Nucleus accumbens (tissue), 56 donors: ENCODE measurements at places on chromosomes 6 and 20.
A peak's percentile ranks its signal among the peaks of the same experiment; 100 is the strongest.

DNA sequence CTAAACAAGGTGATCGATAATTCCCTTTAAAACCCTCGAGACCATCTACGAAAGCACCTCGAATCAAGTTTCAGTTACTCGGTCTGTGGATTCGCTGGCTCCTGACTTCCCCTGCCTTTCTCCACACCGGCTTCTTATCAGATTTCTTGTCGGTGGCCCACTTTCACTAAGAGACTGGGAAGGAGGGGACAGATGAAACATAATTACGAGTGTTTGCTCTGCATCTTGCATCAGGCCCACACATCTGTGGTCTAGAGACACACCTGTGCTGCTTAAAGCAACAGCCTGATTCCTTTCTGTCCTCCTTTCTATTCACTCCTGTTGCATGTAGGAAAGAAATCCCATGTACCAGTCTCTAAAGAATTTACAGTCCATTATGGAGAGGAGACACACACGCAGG, 37.7 kb downstream of the INSM1 start:
- no peak for DNase-seq

DNA sequence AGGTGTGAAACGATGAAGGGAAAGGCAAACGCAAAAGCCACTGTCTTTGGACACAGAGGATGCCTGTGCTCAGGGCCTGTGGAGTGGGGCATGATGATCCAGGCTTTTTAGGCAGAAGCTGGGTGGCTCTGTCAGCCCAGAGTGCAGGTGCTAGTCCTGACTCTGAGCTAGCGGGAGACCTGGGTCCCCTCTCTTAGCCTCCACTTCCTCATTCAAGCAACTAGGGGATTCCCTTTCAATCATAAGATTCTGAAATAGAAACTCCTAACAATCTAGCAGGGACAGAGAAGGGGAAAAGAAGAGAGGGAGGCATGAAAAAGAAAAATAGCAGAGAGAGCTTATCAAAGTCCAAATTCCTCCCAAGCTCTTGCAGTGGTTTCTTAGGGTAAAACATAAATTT, 7.6 kb upstream of the HIVEP2 start:
- no peak for DNase-seq

GRCh38 chr6:106256201-106256968, 69.2 kb downstream of the ATG5 start:
- no peak for DNase-seq

- DNase-seq = no peak
These were observed 55.5 kb upstream of the CD93 start for GRCh38 chr20:23141450-23142161.

GRCh38 chr6:30002871-30003270, 58.2 kb upstream of the POLR1H start:
- DNase-seq = no peak

DNA sequence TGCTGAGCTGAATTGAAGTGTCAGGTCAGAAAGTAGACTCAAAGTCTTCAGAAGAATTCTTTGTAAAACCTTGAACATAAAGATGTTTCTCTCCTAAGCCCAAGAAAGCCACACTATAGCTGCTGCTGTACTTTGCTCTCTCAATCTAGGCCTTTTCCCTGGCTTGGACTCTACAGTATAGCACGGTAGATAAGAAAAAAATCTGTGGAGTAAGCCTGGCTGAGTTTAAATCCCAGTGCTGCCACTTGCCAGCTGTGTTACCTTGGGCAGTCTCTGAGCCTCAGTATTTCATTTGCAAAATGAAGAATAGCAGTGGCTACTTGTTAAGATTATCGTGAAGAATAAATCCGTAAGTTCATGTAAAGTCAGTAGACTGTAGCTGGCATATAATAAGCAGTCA, 53.3 kb upstream of the UFL1 start:
- DNase-seq = no peak

- no peak for DNase-seq
These were observed 81.5 kb upstream of the ISM1 start for GRCh38 chr20:13139459-13140150.

GRCh38 chr6:28953039-28953584, 29.3 kb upstream of the TRIM27 start:
- no peak for DNase-seq

GRCh38 chr6:14732844-14733757, 512.8 kb upstream of the JARID2 start:
- DNase-seq = peak; percentile 14

DNA sequence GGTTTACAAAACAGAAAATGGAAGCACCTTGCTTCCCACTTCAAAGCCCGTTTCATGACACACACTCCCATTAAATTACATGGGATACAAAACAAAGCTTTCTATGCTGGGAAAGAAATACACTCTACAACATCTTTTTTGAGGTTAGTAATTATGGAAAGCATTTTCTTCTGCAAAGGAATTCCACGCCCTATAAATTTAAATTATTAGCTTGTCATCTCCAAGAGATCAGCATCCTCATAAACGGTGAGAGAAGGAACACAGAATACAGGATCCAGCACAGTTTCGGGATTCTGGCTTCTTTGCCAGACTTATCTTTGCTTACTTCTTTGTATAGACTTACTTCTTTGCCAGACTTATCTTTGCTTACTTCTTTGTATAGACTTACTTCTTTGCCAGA, 1.3 kb upstream of the SMPDL3A start:
- DNase-seq = no peak

- DNase-seq = no peak
These were observed 4.6 kb downstream of the NINL start for GRCh38 chr20:25580711-25581110.

DNA sequence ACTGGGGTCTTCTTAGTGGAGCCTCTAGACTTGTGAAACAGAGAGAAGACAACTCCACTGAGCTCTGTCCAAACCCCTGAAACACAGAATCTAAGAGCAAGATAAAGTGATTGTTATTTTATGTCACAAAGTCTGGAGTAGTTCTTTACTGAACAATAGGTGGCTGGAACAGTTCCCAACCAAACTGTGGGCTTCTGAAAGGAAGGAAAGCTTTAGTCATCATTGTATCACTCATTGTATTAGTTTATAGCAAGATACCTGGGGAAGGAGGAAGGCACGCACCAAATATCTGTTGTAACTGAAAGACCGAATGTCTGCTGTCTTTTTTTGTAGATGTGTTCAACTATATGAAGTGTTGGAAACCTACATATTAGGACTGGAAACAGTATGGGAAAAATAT, 284.9 kb upstream of the TBX18 start:
- no peak for DNase-seq

- no peak for DNase-seq
These were observed 274.9 kb downstream of the CDH26 start for GRCh38 chr20:60233018-60233630.

- DNase-seq = no peak
These were observed 25.3 kb upstream of the POLR1H start for GRCh38 chr6:30035784-30036183.

DNA sequence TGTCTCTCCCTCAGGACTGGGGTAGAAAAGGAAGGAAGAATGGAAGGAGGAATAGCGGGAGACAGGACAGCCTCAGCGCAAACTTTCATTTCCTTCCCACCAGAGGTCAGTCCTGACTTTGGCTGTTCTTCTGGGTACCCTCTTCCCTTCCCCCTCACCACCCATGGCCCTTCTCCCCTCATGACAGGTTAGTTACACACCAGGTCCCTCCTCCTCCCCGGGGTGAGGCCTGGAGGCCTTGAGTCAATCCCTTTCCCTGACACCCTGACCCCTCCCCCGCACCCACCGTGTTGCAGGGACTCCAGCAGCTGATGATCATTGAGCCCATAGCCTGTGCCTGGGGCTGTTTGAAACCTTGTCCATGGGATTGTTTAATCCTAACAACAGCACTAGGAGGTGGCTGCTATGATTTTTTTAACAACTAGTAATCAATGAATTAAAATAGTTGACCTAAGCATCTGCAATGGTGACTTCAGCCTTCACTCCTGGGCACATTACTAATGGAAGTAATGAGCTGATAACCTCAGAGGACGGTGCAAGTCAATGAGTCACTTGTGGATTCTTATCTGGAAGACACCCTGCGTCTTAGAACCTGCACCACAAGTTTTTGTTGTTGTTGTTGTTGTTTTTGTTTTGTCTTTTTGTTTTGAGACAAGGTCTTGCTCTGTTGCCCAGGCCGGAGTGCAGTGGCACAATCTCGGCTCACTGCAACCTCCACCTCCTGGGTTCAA, 46.6 kb upstream of the CCDC167 start:
- DNase-seq = no peak

- DNase-seq = no peak
These were observed 229.7 kb upstream of the MARCKS start for GRCh38 chr6:113627480-113627879.

GRCh38 chr6:84137989-84138575, 89.4 kb downstream of the CEP162 start:
- no peak for DNase-seq

DNA sequence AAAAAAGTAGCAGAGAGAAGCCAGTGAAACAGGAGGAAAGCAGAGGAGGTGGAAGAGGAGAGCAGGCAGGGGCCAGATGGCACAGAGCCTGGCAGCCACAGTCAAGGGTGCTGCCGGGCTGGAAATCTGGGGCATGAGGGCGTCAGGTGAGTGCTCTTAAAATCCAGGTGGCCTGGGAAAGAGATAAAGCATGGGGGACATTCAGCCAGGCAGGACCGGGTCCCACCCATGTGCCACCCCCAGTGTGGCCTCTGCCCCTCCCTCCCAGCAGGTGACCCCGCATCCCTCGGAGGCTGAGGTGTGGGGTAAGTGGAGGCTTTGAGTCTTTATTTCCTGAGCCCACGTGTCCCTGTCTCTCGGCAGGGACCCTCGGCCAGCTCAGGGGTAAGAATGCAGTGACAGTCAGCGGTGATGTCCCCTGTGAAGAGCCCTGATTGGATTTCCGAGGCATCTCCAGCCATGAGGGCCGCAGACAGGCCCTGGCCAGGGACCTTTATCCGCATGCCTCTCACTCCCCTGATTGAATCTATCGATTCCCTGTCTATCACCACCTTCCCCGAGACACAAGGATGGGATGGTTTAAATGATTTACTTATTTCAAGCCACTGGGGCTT, 33.8 kb upstream of the SULF2 start:
- DNase-seq = no peak

DNA sequence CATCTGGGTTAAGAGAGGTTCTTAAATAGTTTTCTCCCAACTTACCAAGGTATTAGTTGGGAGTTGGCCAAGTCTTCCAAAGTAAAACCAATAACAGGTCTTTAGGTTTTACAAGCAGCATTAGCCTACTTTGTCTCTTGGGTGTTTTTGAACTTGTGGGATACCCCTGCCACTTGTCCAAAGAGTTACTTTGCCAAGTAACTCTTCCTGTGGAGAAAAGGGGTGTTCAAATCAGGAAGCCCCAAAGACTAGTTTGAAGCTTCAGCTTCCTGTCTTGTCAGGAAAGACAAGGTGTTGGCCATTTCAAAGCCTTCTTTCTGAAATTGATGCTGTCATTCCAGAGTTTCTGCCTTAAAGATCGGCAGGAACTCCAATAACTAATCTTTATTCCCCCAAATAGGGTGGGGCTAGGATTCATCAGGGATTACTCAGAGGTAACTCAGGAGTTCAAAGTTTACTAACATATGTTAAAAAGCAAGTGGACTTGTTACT, 822 bp downstream of the RAB22A start:
- no peak for DNase-seq

DNA sequence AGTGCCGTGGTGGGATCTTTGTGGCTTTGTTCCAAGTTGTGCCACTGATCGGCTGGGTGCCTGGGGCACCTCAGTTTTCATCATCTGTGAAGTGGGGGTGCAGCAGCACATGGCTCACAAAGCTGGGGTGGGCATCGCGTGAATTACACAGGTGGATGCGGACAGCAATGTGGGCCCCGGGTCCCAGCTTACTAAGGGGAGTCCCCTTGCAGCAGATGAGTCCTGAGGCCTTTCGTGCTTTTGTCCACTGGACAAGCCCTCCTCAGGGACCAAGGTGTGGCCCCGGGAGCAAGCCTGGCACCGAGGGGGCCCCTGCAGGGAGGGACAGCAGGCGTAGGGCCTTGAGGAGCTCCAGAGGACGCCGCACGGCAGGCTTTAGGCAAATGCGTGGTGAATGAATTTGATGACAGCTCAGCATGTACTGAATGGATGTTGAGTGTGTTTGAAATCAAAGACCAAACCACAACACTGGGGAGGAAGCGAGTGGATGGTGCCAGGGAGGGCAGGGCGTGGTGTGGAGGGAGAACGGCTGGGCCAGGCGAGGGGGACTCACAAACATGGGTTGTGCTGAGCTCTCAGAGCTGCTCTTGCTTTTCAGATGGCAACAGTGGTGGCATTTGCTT, 53.2 kb downstream of the IRF4 start:
- DNase-seq = no peak

GRCh38 chr6:25346064-25346463, 66.9 kb downstream of the CARMIL1 start:
- no peak for DNase-seq

DNA sequence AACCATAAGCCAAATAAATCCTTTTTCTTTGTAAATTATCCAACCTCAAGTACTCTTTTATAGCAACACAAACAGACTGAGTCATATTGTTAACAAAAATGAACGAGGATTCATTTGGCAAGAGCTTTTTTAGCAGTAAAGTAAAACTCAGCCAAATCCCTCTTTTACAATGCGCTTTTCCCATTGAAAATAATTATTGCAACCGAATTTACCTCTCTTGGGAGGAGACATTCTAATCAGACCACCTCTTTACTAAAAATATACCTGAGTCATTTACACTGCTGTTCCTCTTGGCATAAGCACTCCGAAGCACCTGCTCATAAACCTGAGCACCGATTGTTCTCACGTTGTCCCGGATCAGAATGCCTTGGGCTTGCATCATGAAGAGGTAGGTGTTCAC, 57.4 kb downstream of the B4GALT5 start:
- peak; percentile 4 for DNase-seq

DNA sequence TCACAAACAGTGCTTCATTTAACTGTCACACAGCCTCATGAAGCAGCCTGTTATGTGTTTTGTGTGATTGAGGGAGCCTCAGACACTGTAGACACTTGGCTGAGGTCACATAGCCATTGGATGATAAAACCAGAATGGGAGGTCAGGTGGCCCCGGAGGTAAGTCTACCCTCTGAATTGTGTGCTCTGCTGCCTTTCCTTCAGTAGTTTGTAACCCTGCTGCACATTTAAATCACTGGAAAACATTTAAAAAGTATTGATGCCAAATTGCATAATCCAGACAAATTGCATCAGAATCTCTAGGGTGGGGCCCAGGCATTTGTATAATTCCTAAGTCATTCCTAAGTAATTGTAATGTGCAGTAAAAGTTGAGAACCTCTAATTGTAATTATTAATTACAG, 85.2 kb upstream of the ECI2 start:
- no peak for DNase-seq

DNA sequence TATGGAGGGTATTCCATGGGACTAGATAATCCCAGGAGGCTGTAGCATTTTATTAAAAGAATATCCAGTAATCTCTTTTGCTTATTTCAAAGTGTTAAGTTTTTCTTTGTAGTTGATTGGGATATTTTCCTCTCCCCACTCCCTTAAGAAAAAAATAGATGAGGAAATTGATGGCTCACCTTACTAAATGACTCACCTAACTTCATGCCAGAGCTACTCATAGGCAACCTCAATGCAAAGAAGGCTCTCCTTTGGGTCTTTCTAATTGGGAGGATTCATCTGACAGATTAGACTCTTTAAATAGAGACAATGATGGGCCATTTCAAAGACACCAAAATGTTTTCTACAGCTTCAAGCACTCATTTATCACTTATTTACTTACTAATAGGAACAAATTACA, 528.5 kb upstream of the BTBD3 start:
- DNase-seq = no peak

- no peak for DNase-seq
These were observed 8.4 kb downstream of the IRF4 start for GRCh38 chr6:399785-400534.
